ENCODE measurements at places on chromosomes 5 and 9. TPM values are rescaled to one million over a fixed set of nuclear protein-coding genes. Genes with fewer than 3 reads are reported as not detected.

DNA sequence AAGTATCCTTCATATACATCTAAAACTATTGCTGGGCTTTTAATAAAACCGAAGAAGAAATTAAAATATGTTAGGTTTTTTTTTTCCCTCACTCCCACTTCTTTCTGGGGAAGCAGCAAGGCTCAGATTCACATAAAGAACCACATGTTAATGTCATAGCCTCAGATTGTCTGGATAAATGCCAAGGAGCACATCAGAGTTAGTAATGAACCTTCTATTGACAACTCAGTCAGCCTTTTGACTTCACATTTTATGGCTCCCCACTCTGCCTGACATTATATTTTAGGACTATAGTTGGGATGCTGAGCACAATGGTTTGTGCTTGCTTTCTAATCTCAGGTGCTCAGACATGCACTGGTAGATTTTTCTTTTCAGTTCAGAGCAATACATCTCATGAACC lies 21.8 kb downstream of the DMAC1 start:
- no peak for DNase-seq

DNA sequence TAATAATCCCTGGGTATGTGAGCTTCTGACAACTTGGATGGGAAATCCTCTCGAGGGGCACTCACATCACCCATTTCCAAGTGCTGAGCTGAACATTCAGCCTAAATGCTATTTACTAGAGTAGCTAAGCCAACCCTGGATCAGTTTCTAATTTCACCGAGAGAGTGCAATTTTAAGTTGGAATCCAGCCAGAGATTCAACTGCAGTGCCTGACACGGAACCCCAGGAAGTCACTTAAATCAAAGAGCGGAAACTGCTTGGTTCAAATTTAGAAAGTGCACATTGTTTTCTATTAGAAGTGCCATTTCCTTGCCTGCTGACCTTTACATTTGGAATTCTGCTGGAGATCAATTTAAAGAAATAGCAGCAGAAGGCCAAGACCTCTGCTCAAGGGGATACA lies 8.8 kb downstream of the SPRY4 start:
- DNase-seq, result no peak

DNA sequence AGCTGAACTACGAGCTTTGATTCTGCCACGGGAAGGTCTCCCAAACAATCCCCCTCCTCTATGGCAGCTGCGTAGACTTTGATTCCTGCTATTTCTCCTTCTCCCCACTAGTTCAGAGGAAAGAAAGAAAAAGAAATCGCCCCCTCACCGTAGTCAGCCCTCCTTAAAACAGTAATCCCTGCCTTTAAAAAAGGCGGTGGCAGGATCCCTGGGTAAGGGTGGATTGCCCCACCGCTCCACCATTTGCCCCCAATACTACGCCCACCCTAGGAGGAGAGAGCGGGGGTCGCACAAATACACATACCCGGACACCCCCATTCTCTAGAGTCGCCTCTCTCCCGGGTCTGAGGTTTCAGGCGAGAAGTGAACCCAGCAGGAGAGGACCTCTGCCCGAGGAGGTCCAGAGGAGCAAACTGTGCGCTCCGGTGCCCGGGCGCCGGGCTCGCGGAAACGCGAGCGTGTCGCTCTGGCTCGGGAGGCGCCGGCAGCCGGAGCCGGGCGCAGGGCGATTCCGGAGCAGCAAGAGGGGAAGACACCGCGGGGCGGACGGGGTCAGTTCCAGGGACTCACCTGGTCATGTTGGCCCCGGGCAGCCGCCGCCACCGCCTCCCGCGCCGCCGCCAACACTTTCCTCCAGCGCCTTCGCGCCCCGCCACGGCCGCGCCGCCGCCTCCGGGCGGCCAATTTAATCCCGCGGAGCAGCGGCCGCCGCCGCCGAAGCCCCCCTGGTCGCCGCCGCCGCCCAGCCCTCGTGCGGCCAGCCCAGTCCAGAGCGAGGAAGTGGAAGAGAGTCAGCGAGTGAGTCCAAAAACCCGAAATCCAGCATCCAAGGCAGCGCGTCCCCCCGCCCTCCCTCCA lies 1057.7 kb upstream of the DMAC1 start:
- peak; percentile 76 for DNase-seq

The SNCAIP gene
- 19.8 TPM for total RNA-seq

The PCDH1 gene
- total RNA-seq, result 8.4 TPM

Data from spleen (tissue), 13 donors.